SK-MEL-5 (cell line): ENCODE measurements at places on chromosomes 12 and 14. TPM values are rescaled to one million over a fixed set of nuclear protein-coding genes. Genes with fewer than 3 reads are reported as not detected.

Gene CD27
- not detected in 2 replicates for total RNA-seq

Gene FAIM2
- not detected in 2 replicates for total RNA-seq

Gene MMP17
- 42.6 and 63.2 TPM in 2 replicates for total RNA-seq

Gene FOXM1
- 21.8 and 28.8 TPM in 2 replicates for total RNA-seq

Gene KRT5
- not detected in 2 replicates for total RNA-seq

DNA sequence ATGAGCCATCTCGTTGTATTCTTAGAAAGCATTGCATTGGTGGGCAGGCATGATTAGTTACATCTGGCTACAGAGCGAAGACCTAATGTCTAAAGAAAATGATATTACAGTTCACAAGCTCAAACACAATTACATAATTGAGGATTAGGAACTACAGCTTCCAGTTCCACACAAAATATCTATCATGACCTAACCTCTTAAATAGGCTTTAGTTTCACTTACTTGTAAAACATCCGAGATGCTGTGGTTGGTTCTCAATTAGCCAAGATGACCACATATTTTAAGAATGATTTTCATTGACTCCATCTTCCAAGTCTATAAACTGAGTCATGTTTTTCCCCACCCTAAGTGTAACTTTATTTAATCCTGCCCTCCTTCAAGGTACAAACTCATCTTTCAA, 69.5 kb downstream of the LRIG3 start:
- no peak for DNase-seq

DNA sequence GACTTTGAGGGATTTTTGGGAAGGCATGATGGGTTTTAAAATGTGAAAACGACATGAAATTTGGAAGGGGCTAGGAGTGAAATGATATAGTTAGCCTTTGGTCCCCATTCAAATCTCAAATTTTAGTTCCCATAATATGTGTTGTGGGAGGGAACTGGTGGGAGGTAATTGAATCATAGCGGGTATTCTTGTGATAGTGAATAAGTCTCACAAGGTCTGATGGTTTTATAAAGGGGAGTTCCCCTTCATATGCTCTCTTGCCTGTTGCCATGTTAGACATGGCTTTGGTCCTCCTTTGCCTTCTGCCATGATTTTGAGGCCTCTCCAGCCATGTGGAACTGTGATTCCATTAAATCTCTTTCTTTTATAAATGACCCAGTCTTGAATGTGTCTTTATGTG, 72.8 kb downstream of the SLC16A7 start:
- no peak for DNase-seq

GRCh38 chr14:21384494-21384851, 654 bp upstream of the SUPT16H start:
- no peak for DNase-seq

DNA sequence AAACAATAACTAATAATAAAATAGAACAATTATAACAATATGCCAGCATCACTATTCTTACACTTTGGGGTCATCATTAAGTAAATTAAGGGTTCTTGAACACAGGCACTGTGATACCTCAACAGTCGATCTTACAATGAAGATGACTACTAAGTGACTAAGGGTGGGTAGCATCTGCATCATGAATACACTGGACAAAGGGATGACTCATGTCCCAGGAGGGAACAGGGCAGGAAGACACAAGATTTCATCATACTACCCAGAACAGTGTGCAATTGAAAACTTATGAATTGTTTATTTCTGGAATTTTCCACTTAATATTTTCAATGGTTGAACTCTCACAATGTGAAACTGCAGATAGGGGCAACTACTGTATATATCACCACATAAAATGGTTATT, 19.7 kb downstream of the TSPAN19 start:
- peak; percentile 94 for DNase-seq

GRCh38 chr14:83798421-83798820, 1731.5 kb upstream of the FLRT2 start:
- DNase-seq: no peak

DNA sequence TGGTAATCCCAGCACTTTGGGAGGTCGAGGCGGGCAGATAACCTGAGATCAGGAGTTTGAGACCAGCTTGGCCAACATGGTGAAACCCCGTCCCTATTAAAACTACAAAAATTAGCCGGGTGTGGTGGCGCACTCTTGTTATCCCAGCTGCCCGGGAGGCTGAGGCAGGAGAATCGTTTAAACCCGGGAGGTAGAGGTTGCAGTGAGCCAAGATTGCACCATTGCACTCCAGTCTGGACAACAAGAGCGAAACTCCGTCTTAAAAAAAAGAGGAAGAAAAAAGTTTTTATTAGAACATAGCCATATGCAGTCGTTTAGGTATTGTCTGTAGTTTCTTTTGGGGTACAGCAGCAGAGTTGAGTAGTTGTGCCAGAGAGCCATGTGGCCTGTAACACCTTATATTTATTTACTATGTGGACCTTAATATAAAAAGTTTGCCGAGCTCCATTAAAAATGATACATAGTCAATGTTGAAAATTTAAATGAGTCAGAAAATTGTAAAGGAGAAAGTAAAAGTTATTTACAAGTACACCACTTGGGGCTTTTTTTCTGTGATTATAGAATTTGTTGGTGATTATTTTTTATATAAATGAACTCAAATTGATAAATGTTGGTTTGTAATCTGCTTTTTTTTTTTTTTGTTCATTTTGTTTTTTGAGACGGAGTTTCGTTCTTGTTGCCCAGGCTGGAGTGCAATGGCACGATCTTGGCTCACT, 2.2 kb downstream of the ADIPOR2 start:
- DNase-seq: no peak

DNA sequence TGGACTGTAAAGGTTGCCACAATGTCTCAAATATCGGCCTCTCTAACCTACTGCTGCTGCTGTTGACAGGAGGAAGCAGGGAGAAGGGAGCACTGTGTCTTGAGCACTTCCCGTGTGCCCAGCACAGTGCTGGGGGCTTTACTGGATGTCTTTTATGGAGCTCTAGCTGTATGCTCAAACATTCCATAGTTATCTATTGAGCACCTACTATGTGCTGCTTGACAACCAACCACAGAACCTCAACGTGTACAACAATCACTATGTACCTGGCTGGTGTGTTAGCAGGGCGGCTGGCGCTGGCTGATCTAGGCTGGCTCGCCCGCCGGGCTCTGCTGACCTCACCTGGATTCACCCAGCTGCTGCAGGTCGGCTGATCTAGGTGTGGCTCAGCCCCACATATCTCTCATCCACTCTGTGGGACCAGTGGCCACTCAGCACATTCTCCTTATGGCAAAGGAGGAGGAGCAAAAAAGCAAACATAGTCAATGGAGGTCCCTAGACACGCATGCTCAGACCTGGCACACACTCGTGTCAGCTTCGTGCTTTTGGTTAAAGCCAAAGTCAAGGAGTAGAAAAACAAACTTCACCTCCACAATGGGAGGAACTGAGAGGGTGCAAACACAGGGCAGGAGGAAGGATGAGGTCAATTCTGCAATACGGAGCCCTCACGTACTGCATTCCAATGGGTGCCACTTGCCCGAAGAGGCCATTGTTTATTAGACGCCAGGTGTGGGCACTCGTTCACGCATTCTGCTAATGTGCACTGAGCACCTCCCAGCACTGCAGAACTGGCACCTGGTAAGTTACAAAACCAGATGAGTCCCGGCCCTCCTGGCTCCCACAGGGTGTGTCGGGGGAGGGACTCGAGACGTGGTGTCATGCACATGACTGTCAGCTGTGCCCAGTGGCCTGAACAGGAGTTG, 147.2 kb downstream of the SCARB1 start:
- DNase-seq: no peak
